ENCODE measurements at places on chromosomes 1 and 21.

DNA sequence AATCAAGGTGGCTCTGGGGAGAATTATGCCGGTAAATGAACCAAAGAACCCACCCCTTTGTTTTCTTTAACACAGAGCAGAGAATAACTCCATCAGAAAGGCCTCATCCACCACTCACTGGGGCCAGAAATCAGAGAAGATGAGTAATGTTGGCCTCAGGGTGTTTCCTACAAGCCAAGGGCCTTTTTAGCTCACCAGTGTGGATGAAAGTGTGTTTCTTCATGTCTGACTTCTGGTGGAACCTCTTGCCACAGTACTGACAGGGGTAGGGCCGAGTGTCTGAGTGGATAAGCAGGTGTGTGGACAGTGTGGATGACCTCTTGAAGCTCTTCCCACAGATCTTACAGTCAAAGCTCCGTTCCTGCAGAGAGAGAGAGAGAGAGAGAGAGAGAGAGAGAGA is 8.3 kb downstream of the GFI1 start:
- DNase-seq = no peak

DNA sequence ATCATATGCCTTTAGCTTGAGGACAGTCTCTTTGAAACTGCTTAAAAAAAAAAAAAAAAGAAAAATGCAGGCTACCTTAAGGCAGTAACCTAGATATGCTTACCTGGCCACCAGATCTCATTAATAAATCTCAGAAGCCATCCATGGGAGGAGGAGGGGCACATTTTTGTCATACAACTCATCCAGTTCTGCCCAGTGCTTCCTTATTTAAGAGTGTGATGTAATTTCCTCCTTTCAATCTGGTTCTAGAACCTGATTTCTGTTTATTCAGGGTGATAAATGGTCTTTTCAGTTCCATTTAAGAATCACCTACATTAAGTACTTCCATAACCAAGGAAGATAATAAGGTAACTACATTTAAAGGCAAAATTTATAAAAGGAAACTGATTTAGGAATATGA is 6.1 kb downstream of the ERRFI1 start:
- no peak for DNase-seq

GRCh38 chr1:9596415-9597123 is 7.9 kb downstream of the TMEM201 start:
- no peak for DNase-seq

DNA sequence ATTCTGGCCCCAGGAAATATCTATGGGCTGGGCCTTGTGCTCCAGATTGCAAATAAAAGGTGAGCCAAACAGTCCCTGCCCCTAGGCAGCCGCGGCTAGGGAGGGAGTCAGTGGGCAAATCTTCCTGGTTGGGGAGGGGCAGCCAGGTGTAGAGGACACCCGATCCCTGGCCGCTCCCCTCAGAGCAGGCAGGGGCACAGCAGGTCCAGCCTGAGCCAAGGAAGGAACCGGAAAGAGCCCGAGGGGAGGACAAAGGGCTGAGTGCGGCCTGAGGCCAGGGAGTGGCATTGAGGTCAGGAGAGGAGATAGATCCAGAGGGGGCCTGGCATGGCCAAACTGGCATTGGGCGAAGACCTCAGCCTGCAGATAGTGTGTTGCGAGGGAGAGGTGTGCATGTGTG is 36.6 kb upstream of the ARF1 start:
- no peak for DNase-seq

- no peak for DNase-seq
These were observed 18.9 kb downstream of the SPATA46 start for GRCh38 chr1:162357681-162358266.

DNA sequence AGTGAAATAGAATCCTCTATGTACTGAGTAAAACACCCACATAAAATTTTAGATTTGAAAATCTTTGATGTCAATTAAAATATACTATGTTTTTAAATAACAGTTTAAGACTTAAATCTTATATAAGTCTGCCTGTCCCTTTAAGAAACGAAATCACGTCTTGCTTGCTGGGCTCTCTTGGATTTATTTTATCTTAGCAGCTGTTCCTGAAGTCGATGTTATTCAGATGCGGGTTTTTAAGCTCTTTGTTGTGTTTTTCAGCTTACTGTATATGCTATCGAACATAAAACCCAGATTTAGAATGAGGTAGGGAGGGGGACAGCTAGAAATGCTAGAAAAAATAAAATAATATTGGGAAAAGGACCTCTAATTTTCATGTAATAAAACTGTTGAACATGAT is 11.1 kb upstream of the SSX2IP start:
- no peak for DNase-seq

DNA sequence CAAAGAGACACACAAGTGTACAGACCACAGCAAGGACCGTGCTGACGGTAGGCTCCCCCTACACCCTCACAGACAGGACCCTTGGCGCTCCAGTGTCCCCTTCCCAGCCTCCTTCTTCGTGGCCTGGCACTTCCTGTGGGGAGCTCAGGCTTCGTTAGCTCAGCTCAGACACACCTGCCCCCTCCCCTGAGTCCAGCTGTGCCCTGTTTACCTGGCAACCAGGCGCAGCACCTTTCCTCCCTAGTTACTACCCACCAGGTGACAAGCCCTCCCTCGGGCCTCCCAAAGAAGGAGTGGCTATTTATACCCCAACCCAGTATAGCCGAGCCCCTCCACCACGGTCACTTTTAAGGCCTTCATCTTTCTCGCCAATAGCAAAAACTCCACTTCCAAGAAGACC is 4.7 kb downstream of the CELF3 start:
- DNase-seq = no peak

GRCh38 chr1:3366126-3367051 is 88.1 kb upstream of the ARHGEF16 start:
- no peak for DNase-seq

GRCh38 chr1:110524311-110525248 is 5.6 kb upstream of the KCNA10 start:
- DNase-seq = peak; percentile 43

GRCh38 chr1:1173793-1174415 is at the start of gene TTLL10:
Gene TTLL10, plus strand, starts transcription at chr1:1173880. Its CDS starts 5,336 bp downstream, at chr1:1179216.
- no peak for DNase-seq

GRCh38 chr1:45953934-45954847 is 150.8 kb downstream of the MAST2 start:
- DNase-seq = no peak

DNA sequence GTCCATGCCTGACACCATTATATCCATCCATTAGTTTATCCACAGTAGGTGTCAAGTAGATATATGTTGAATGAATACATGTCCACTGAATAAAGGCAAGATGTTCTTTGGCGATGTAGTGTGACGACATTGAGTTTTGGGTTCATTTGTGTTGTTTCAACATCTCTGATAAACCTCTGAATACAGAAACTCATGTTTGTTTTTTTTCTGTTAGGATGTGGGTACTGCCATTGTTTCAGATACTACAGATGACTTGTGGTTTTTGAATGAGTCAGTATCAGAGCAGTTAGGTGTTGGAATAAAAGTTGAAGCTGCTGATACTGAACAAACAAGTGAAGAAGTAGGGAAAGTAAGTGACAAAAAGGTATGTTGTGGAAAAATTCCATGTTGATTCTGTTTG is 28.1 kb downstream of the MDM4 start:
- no peak for DNase-seq

DNA sequence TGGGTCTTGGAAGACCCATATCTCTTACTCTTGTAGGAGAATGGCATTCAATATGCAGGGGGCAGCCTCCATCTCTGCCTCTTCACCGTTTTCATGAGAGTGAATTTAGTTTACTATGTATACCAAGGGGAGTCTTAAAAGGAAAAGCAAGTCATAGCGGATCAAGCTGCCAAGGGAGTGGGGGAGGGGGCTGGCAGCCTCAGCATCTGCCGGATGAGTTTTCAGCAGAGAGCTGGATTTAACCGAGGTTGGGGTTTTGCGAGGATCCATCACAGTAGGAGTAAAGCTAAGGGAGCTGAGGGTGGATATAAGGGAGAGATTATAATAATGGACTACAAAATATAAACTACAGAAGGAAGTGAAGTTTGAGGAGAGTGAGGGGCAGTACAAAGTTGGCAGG is 9.9 kb downstream of the CD160 start:
- no peak for DNase-seq

DNA sequence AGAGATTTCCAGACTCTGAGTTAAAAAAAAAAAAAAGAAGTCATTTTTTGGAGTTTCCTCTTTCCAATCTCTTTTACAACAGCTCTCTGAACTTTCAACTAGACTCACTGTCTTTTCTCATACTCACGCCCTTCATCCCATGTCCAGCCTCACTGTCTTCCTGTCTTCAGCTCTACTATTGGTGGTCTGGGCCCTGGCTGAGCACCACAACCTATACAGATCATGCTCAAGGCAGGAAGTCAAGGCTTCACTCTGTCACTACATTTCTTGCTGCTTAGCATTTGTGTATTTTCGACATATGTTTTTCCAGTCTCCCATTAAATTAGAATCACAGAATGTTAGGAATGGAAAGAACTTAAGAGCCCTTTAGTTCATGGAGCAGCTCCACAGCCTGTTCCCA is 106.4 kb upstream of the PPP2R5A start:
- no peak for DNase-seq

DNA sequence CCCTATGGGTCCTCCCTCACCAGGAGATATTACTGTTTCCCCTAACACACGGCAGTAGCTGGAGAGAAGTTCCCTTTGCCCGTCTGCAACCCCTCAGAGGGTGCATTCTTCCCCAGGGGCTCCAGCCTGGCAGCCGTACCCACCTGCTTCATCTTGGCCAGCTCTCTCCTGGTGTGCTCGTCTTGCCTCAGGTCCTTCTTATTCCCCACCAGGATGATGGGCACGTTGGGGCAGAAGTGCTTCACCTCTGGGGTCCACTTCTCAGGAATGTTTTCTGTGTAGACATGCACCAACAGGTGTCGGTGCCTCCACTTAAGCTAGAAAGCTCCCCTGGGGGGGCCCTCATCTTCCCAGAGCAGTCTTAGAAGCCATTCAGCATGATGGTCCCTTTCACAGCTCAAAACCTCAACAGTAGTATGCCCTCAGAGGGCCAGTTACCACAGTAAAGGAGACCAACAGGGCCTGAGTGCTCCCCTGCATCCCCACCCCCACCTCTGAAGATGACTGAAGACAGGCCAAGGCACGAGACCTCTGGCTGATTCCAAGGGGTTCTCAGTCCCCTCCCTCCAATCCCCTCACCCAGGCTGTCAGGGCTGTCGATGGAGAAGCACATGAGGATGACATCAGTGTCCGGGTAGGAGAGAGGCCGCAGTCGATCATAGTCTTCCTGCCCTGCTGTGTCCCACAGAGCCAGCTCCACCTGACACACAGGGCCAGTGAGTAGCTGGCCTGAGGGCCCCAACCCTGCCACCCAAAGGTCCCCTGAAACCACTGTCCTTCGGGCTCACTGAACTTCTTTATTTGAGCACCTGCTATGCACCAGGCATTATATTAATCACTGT is 4.3 kb downstream of the RHOC start:
- no peak for DNase-seq

GRCh38 chr1:52927212-52928014 is at the start of gene SCP2:
Gene SCP2, plus strand, starts transcription at chr1:52927276. Its CDS starts 121 bp downstream, at chr1:52927397.
- peak; percentile 75 for DNase-seq

GRCh38 chr21:26087223-26087918 is 83.2 kb downstream of the APP start:
- DNase-seq = no peak

- no peak for DNase-seq
These were observed 36.8 kb upstream of the MACF1 start for GRCh38 chr1:39167632-39168209.

DNA sequence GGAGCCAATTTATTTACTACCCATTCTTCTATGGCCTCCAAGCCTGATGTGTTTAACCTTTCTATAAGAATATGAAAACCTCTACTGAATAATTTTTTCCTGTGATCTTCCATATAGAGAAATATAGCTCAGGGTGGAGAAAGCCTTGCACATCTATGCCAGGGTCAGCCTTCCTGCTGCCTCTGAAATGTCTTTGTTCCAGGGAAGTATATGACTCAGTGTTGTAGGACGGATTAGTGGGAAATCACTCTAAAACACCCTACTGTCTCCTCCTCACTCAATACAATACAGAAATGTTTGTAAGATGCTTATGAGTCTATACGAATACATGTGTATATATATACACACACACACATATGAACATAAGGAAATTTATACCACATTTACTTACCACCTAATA is 1044.9 kb downstream of the BRINP3 start:
- DNase-seq = no peak

DNA sequence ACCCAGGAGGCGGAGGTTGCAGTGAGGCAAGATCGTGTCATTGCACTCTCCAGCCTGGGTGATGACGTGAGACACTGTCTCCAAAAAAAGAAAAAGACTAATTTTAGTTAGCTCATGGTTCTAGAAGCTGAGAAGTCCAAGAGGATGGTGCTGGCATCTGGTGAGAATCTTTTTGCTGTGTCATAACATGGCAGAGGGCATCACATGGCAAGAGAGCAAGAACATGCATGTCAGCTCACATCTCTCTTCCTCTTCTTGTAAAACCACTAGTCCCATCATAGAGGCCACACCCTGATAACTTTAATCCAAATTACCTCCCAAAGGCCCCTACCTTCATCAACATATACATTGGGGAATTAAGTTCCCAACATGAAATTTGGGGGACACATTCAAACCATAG is 13.8 kb upstream of the CNN3 start:
- DNase-seq = no peak

GRCh38 chr1:233294913-233295236 is 650 bp downstream of the PCNX2 start:
- DNase-seq = peak; percentile 20

DNA sequence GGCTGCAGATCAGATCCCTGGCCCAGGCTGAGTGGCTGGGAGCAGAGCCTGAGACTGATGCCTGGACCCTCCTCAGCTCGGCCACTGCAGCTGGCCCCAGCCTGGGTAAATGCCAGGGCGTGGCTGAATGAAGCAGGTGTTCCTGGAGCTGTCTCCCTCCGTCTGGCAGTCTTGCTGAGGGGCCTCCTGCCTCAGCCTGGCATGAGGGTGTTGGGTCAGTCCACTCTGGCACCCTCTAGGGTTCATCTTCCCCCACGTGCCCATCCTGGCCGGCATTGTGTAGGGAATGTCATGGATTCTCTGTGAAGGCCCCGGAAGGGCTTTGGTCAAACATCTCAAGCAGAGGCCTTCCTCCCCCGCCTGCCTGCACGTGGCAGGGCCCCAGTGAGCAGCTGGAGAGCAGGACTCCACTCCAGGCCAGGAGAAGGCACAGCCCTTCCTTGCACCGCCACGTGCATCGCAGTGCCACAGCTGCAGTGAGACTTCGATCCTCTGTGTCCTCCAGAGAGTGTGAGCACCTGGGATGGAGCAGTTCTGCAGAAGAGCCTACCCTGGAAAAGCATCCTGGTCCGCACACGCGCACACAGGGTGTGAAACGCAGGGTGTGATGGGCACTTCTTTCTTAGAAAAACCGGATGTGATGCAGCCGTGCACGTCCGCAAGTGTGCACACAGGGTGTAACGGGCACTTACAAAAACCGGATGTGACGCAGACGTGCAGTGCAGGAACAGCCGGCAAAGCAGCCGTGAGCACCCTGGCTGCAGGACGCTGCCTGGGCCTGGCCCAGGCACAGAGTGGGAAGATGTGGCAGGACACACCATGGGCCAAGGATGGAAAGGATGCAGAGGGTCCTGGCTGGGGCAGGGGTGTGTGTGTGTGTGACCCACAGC is 4.6 kb upstream of the KRTAP10-4 start:
- DNase-seq = no peak

All from GM12892 (cell line).